ENCODE measurements at places on chromosomes 11 and 22. TPM values are rescaled to one million over a fixed set of nuclear protein-coding genes. Genes with fewer than 3 reads are reported as not detected.

Gene MPEG1
- total RNA-seq: 0.07 TPM

Gene CAT
- 95.1 TPM for total RNA-seq

- DNase-seq: no peak
- no peak overlapping the region for H3K27ac ChIP-seq
- H3K4me1 ChIP-seq: peaks cover 32% of the 10 kb centered on the region
- H3K27me3 ChIP-seq: no peaks in the 10 kb centered on the region
These were observed 5.6 kb downstream of the RIC8A start for GRCh38 chr11:213111-213510.

- no peak overlapping the region for H3K27ac ChIP-seq
- H3K36me3 ChIP-seq: peaks cover 91% of the 10 kb centered on the region
- no peak for DNase-seq
- no peak overlapping the region for H3K4me3 ChIP-seq
- no peaks in the 10 kb centered on the region for H3K27me3 ChIP-seq
These were observed 73.7 kb downstream of the DGCR2 start for GRCh38 chr22:19048531-19048930.

DNA sequence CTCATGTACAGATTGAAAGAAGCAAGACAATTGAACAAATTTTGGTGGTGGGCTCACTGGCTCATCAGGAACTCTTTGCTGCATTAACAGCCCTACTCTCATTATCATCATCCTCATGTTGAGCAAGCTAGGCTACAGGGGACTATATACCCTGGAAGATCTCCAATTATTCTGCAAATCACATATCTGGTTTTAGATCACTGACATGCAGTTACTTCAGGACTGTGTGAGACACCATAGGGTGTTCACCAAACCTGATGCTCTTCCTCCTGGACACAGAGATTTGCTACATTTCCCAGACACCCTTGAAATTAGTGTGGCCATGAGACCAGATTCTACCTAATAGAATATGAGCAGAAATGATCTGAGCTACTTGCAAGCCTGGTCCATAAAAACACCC is 23.0 kb upstream of the ME3 start:
- no peak overlapping the region for H3K27ac ChIP-seq
- no peak for DNase-seq
- no peaks in the 10 kb centered on the region for H3K4me1 ChIP-seq
- no peaks in the 10 kb centered on the region for H3K27me3 ChIP-seq
- H3K36me3 ChIP-seq: no peaks in the 10 kb centered on the region
- H3K4me3 ChIP-seq: no peak overlapping the region

DNA sequence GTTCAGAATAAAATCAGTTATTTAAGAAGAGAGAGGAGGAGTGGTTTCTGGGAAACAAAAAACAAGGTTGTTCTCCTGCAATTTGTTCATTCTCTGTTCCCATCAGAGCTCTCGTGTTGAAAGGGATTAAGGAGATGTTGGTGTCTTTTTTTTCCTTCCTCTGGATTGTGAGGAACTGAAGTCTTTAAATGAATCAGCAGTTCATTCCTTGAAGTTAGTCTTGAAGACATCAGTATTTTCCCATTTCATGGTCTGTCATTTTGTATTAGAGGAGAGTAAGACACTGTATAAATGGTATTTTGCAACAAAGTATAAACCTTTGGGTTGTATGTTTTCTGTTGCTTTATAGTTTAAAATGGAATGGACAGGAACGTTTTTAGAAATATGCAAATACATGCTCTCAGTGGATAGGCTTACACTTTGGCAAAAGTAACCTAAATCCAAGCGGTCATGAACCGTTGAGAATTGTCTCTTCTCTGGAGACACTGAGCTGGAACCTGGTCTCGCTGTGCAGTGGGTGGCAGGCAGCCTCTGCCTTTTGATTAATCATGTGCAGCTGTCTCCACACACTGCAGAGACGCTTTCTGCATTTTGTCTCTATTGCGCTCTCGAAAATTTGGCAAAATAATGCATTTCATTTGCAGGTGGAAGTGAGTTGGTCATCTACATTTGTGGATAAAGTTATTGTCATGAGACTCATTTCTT is 33.0 kb downstream of the SAMM50 start:
- peaks cover 7% of the 10 kb centered on the region for H3K4me1 ChIP-seq
- H3K27me3 ChIP-seq: no peaks in the 10 kb centered on the region
- no peak for DNase-seq
- H3K36me3 ChIP-seq: peaks cover 78% of the 10 kb centered on the region
- H3K4me3 ChIP-seq: no peak overlapping the region

- DNase-seq: no peak
- no peaks in the 10 kb centered on the region for H3K36me3 ChIP-seq
- no peak overlapping the region for H3K4me3 ChIP-seq
- H3K27me3 ChIP-seq: peaks cover 3% of the 10 kb centered on the region
- H3K4me1 ChIP-seq: no peaks in the 10 kb centered on the region
- no peak overlapping the region for H3K27ac ChIP-seq
These were observed 80.9 kb downstream of the INSC start for GRCh38 chr11:15195454-15196200.
